ENCODE measurements at places on chromosomes 7 and 10.
A peak's percentile ranks its signal among the peaks of the same experiment; 100 is the strongest.

- DNase-seq, result no peak
Measured at GRCh38 chr10:79248341-79249185, 98.7 kb upstream of the PPIF start.

DNA sequence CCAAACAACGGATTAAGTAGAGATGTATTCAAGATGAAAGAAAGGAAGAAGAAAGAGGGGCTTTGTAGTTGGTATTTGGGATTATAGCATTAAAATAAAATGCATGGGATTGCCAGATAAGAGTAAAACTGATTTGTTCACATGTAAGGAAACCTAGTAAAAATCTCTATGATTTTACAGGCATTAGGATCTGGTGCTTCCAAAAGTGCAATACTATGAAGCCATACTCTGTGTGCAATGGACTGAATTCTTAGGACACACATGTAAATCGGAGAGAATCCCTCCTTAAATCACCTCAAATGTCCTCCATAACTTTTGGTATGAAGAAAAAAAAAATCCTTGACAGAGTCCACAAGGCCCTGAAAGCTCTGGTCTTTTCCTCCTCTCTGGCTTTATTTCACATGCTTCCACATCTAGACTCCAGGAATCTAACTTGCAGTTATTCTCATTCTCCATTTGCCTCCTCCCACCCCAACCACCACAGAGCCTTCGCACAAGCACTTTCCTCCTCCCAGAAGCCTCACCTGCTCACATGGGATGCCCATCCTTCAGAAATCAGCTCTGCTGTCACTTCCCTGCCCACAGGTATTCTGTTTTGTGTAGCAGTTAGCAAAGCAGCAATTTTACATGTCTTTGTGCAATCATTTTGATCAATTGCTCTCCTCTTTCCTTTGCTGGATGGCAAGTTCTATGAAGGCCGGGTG is 378.3 kb downstream of the KCNMA1 start:
- no peak for DNase-seq

GRCh38 chr7:73446682-73447081 is 13.1 kb downstream of the FZD9 start:
- no peak for DNase-seq

DNA sequence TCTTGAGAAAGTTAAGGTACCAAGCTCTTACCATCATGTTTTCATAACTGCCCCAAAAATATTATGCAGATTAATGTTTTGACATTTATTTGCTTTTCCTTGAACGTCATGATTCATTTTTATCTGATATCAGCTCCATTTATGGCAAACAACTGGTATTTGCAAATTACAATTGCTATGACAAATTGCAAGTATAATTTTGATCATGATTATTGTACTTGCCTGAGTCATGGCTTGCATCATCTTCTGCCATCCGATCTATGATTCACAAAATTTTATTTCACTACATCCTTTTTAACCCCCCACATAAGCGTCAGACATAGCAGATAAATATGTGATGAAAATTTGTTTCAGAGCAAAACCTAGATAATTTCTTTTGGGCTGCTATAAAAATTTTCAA is 155.0 kb downstream of the STK31 start:
- no peak for DNase-seq

- DNase-seq, result no peak
Measured at GRCh38 chr10:79380946-79381721, 33.9 kb downstream of the PPIF start.

DNA sequence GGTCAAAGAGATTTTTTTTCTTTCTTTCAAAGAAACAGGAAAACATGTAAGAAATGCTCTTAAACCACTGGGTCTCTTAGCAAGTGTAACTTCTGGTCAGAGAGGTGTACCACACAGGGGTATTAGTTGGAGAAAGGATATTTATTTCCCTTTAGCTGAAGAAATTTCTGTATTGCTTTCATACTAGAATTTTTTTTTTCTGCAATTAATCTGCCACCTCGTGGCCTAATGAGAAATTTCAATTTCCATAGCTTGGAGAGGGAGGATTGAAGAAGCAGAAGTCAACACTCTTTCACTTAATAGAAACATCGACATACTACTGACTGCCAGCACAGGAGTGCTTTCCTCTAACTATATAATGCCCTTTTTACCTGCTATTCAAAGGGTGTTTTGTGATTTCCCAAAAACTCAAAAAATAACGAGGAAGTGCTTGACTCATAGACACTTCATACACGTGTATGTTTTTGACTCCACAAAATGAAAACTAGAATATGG is 177.6 kb upstream of the NAMPT start:
- no peak for DNase-seq

DNA sequence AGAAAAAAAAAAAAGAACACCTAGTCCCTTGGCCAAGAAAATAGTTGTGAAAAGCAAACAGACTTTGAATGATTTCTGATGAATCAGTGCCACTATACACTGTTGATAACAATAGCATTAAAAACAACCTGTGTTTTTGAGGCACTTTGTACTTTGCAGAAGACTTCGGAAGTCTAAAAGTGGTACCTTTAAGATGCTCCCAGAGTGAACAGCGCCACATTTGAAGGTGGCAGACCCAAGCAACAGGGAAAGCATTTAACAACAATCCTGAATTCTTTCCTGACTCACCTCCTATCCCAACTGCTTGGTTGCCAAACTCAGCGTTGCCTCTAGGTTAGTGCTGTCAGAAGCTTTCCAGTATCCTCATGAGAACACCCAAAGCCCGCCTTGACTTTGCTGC is 102.5 kb upstream of the CCDC6 start:
- no peak for DNase-seq

- peak; percentile 3 for DNase-seq
Measured at GRCh38 chr7:127844707-127845331, 186.4 kb downstream of the LRRC4 start.

DNA sequence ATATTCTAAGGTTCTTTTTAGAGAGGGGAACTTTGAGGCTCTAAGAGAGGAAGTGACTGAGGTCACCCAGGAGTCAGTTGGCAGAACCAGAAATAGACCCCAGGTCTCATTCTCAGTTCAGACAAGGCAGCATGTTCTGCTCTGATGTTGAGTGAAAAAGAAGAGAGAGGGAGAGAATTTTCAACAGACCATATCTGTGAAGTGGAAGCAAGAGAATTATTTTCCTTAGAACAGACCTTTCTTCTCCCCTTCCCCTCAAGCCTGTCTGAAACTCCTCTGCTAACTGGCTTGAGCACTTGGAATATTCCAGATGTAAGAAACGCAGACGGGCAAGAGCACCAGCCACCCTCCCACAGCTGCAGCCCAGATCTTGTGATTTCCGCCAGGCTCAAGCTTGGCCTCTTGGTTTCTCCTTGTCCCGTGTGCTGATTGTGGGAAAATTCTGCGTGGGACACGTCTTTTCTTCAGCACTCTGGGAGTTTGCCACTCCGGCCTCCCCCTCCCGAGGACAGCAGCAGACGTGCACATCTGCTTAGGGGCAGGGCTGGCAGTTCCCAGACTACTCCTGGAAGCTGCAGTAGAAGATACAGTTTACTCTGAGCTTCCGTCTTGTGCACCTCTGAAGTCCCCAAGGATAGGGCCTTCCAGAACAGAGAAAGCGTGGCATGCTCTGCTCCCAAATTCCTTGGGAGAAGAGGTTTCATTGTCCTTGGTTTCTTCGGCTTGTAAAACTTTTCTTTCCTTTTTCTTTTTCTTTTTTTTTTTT is 22.7 kb upstream of the IKZF1 start:
- no peak for DNase-seq

DNA sequence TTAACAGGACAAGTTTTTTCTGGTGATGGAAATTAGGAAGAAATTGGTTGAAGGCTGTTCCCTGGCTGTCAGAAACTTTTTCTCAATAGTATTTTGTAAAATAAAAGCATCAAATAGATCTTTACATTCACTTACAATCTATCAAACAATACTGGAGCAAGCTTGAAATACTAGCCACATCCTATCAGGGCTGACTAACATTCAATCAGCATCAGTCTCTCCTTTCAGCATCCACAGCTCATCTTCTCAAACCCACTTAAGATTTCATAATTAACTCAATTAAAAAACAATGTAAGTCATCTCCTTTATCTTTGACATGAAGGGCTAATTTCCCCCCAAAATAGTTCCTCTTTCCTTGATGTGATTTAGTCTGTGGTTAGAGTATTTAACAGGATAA is 80.2 kb downstream of the DIP2C start:
- no peak for DNase-seq

- DNase-seq, result no peak
Measured at GRCh38 chr7:118080947-118081346, 103.0 kb upstream of the LSM8 start.

DNA sequence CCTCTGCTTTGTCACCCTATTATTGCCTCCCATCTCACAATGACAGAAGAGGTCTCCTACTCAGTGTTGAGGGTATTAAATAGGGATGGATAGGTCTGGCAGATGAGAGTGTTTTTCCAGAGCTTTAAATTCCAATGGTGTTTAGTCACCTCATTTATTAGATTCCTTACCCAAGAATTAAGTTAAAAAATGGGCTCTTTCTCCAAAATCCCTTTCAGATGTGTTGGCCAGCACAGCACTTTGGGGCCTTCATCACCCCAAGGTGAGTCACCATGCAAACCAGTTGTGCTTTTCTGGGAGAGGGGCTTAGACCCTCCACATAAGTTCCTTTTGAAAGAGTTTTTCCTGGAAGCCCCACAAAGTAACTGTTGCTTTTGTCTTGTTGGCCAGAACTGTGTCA is 78.4 kb downstream of the CYP26A1 start:
- DNase-seq, result no peak

GRCh38 chr10:77647543-77648293 is 10.1 kb upstream of the KCNMA1 start:
- no peak for DNase-seq

DNA sequence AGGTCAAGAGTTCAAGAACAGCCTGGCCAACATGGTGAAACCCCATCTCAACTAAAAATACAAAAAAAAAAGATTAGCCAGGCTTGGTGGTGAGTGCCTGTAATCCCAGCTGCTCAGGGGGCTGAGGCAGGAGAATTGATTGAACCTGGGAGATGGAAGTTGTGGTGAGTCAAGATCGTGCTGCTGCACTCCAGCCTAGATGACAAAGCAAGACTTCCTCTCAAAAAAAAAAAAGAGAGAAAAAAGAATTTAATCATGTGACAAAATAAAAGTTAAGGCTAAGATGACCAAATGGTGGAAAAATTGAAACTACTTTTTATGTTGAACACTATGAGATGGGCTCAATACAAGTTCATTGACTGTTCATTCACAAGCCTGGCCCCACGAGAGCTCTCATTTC is 141.1 kb upstream of the WDR11 start:
- DNase-seq, result no peak

DNA sequence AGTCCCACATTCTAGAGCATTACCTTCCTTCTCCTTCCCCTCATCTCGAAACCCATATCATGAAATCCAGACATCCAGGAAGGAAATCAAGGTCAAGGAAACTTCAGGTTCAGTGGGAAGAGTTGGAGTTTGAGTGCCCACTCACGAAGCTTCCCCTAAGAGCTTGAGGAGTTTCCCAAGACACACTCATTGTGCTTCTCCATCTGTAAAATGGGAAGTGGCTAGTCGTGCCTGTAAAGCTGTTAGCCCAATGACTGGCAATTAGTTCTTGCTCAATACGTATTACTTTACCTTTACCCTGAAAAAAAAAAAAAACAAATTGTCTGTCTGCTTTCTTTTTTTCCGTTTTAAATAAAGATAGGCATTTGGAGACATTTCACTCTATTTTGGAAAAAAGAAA is 42.3 kb downstream of the GPAM start:
- DNase-seq, result no peak

DNA sequence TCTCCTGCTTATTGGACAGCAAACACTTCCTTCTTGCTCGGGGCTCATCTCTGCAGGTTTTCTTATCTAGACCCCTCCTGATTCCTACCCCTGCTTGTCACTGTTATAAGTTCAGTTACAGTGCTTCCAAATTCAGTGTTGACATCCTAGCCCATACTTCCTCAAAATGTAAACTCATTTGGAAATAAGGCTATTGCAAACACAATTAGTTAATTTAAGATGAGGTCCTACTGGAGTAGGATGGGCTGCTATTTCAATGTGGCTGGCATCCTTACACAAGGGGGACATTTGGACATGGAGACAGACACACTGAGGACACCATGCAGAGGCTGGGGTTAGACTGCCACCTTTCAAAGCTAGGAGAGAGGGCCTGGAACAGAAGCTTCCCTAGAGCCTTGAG is 85.2 kb upstream of the NPVF start:
- no peak for DNase-seq

GRCh38 chr10:115774721-115775120 is 498.3 kb downstream of the GFRA1 start:
- DNase-seq, result no peak

- no peak for DNase-seq
Measured at GRCh38 chr10:132910901-132911785, 31.2 kb downstream of the CFAP46 start.

DNA sequence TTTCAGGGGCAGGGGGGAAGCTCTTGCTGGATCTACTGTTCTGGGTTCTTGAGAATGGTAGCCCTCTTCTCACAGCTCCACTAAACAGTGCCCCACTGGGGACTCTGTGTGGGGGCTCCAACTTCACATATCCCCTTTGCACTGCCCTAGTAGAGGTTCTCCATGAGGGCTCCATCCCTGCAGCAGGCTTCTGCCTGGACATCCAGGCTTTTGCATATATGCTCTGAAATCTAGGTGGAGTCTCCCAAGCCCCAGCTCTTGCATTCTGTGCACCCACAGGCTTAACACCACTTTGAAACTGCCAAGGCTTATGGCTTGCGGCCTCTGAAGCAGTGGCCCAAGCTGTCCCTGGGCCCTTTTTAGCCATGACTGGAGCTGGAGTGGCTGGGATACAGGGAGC is 150.7 kb downstream of the LRMDA start:
- DNase-seq, result no peak
